ENCODE measurements at places on chromosomes 7 and 10.

DNA sequence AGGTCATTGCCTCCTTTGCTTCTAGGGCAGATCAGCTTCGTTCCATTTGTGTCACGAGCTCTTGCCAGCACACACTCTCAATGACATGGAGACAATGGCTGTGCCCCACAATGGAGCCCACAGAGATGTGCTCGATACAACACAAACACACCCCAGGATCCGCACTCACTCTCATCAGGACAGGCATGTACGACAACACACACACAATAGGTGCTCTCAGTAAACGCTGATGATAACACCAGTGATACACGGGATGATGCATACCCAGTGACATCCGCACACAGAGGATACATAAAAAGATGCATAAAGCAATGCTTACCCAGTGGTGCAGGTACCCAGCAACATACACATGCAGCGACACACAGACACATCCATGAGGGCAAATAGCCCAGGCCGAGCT is 61.2 kb upstream of the LBX1 start:
- DNase-seq = no peak

- no peak for DNase-seq
These were observed 37.9 kb upstream of the SLF2 start for GRCh38 chr10:100874702-100875483.

DNA sequence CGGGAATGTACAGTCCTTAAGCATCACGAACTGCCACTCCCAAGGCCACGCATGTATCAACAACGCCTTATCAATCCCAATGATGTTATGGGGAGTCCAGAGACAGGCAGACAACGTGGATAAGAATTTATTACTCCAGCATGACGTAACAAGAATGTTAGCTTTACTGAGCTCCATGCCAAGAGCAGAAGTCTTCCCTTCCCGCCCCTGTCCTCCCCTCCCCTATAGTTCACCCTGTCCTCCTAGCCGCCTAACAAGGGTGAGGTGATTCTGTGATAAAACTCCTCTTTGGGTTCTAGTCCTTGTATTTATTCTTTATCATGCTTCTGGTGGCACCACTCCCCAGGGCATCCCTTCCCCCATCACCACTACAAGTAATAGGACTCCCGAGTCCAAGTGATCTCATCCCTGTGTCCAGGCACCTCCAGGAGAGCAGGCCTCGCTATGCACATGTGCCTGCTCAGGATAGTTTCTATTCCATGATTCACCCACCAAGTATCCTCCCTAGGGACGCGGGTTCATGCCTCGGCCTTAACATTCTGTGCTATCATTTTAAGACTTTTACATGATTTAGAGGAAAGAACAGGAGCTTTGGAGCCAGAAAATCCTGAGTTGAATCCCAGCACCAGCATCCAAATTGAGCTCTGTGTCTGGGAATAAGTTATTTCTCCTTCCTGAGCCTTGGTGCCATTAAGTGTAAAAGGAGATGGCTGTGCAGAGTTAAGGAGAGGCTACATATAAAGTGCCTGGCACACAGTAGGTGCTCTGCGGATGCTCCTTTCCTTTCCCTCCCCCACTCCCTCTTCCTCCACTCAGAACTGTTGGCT is 15.4 kb downstream of the GSDME start:
- no peak for DNase-seq

DNA sequence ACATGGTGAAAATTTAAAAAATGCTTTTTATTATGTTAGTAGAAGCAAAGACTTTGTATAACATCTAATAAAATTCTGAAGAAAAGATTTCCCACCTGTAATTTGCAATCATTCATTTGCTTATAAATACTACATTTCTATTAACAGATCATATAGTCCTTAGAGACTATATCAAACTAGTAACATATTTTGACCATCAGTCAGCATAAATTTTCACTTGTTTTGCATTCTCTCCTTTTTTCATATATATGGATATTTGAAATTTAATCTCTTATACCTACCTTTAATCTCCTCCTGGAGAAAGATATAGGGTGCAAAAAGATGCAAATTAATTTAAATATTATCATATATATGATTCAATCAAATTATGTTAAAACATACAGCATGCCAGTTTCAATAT is 16.9 kb upstream of the TAS2R16 start:
- no peak for DNase-seq

DNA sequence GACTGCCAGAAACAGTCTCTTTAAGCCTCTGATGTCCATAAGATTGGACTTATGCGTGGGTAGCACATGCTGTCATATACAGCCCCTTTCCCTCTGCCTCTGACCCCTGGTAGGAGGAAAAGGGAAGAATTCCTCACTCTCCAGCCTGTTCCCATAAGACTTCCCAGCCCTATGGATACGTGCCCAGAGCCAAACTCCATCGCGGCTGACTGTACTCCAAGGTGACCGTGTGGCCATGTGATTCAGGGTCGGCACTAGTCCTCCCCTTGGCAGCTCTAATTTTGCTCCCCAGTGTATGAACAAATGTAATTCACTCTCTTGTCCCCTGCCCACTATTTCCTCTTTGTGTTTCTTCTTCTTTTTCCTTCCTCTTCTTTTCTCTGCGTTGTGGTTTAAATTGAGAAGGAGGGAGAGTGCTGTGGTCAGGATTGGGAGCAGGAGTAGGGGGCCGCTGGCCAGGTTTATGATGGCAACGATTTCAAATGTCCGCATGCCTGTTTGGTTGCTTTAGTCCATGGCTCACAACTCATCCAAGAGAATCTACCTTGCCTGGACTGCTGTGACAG is 43.8 kb downstream of the PRLHR start:
- DNase-seq = no peak

- DNase-seq = no peak
These were observed 12.2 kb downstream of the PTN start for GRCh38 chr7:137331378-137331777.

- DNase-seq = no peak
These were observed 49.9 kb upstream of the VOPP1 start for GRCh38 chr7:55622241-55622640.

DNA sequence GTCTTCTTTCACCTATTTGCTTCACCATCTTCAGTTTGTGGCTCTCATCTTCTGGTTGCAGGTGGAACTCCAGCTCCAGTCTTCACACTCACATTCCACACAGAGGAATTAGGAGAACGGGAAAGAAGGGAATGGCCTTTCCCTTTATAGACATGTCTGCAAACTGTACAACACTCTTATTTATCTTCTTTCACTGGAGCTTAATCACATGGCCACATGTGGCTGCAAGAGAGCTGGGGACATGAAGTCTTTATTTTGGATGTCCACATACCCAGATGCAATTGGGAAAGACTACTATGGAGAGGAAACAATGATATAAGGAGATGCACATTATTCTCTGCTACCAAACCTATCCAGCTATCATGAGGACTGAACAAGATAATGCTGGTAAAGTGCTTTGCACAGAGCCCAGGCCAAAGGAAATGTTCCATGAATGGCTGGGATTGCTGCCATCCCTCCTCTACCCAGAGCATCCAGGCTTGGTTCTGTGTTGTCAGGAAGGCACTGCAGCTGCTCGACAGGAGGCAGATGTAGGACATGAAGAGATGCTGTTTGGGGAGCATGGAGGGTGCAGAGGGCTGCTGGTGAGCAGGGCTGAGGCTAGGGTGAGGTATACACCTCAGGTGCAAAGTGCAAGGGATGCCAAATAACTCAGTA is 183.8 kb upstream of the TBX20 start:
- DNase-seq = no peak

- no peak for DNase-seq
These were observed 971 bp downstream of the AEBP1 start for GRCh38 chr7:44104860-44105771.

DNA sequence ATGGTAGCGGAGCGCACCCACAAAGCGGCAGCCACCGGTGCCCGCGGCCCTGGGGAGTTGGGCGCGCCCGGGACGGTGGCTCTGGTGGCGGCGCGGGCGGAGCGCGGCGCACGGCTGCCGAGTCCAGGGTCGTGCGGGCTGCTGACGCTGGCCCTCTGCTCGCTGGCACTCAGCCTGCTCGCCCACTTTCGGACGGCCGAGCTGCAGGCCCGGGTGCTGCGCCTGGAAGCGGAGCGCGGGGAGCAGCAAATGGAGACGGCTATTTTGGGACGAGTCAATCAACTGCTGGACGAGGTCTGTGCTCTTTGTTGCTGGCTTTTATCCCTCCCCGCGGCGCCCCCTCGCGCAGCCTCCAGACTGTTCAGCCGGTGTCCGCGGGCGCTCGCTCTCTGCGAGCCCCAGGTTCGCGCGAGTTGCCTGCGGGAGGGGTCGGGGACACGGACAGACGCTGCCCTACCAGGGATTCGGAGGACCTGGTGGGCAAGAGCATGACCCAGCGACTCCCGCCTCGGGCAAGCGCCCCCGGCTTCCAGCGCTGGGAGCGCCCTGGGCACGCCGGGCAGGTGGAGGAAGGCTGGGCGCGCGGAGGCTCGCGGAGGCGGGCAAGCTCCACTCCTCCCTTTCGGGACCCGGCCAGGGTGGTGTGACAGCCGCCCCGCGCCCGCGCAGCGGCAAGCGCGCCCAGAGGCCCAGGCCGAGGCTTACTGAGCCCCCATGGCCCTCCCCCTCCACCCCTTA is 887 bp downstream of the COL13A1 start:
- DNase-seq = peak; percentile 69

Measured in right lung (tissue), 10 donors.